Left renal cortex interstitium (tissue), 4 donors: ENCODE measurements at places on chromosomes 5 and 9. TPM values are rescaled to one million over a fixed set of nuclear protein-coding genes. Genes with fewer than 3 reads are reported as not detected.

GRCh38 chr9:68798423-68798822 lies 93.4 kb downstream of the PIP5K1B start:
- no peak for DNase-seq

GRCh38 chr5:123178683-123179082 lies 89.6 kb downstream of the PRDM6 start:
- no peak for DNase-seq

DNA sequence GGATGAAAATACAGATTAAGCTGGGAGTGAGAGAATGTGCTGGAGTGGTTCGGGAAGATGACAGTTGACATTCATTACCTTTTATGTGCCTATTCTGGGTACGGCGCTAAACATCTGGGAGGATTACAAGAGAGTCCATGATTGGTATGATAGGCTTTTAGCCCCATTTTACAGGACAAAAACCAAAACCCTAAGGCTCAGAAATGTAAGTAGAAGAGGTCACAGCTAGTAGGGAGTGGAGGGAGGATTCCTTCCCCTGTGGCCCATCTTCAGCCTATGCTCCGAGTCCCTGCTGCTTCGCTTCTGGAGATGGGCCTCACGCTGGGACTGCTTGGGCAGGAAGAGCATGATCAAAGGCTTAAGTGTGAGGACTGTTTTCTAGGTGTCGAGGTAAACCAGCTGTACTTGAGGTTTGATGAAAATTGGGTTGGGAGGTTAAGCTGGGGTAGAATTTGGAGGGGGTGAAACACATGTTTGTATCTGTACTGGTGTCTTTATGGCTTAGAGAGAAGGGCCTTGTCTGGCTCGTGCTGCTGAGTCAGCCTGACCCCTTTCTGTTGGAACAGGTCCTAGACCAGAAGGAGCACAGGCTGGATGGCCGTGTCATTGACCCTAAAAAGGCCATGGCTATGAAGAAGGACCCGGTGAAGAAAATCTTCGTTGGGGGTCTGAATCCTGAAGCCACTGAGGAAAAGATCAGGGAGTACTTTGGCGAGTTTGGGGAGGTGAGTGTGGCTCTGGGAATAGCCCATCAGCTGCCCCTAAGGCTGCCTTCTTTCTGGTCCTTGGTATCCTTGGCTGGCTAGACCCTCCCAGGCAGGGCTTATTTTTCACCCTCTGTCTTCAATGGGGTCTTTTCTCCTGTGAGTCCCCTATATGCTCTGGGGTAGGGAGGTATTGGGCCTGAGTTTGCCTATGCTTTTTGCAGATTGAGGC lies 2.1 kb downstream of the HNRNPAB start:
- DNase-seq, result no peak

DAB2 gene
- polyA plus RNA-seq, result 224 TPM

PAPPA gene
- 4.0 TPM for polyA plus RNA-seq

SLIT3 gene
- 53.7 TPM for polyA plus RNA-seq

IL31RA gene
- 0.12 TPM for polyA plus RNA-seq
